Amniotic epithelial cell (primary cell): ENCODE measurements at places on chromosomes 2 and 18.
A peak's percentile ranks its signal among the peaks of the same experiment; 100 is the strongest.

- DNase-seq: no peak
Observed at GRCh38 chr2:80396276-80396675, 91.7 kb upstream of the LRRTM1 start.

DNA sequence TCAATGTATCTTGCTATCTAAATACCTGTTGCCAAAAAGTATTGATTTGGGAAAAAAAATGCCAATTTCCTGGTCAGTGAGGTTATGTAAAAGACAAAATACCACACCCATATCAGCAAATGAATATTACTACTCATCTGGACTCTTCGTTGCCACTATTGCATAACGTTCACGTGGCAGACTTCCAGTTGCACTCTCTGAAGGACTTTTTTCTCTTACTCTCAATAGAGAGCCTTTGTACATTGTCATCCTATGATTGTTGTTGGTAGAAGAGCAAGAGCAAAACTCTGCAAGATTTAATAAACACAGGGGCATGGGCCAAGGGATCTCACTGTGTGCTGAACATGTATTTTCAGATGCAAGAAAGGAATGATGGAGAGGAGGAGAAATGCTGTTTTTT, 689.8 kb downstream of the MBD2 start:
- DNase-seq: no peak

DNA sequence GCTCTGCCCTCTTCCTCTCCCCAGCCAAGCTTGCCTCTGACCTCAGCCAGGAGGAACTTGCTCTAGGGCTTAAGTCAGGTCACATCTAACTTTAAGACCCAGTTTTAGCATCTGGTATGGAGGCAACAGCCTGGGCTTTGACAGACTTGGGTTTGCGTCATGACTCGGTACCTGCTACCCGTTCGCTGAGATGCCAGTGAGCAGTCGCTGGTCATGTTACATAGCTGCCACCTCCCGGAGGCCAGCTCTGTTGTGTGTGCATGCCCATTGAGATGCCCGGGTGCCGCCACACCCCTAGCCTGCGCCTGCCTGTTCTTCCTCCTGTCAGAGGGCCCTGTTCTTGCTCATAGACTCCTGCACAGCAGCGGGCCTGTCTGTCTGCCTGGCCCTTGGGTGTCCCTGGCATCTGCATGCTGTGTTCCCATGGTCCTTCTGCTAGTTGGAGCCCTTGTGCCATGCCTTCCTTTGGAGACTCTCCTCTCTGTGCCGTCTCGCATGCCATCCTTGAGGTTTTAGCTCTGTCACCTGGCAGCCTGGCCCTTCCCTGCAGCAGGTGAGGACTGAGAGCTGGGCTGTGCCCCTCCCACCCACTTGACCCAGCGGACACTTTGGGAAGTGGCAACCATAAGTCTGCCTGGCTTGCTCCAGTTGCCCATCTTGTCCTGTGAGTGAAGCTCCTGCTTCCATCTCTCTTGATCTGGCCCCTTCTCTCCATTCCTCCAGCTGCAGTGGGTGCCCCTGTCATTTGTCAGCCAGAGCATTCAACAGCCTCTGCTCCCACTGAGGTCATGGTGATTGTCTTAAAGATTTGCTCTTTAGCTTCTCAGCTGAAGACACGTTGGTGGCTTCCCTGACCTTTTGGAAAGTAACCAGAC, 24.9 kb downstream of the ASAP2 start:
- no peak for DNase-seq

- DNase-seq: no peak
Observed at GRCh38 chr2:33788044-33788443, 188.9 kb upstream of the FAM98A start.

DNA sequence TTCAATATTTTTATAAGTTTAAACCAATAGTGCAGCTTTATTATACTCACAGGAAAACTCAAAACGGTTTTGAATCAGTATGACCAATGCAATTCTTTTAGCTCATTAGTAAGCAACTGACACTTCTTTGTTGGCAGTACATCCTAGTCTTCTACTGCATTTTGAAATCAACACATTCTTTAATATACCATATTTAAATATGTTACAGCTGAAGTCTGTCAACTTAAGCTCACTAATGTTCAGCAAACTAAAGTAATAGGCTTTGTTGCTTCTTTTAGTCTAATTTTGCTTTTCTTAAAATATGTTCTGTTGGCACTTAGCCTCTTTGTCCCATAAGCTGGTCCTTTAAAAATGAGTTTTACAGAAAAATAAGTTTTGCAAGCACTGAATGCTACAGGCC, 55.4 kb upstream of the CCBE1 start:
- no peak for DNase-seq

- DNase-seq: peak; percentile 90
Observed at GRCh38 chr2:152200565-152201465, 25.3 kb upstream of the STAM2 start.

- DNase-seq: peak; percentile 17
Observed at GRCh38 chr2:207091928-207092327, 73.8 kb downstream of the KLF7 start.

DNA sequence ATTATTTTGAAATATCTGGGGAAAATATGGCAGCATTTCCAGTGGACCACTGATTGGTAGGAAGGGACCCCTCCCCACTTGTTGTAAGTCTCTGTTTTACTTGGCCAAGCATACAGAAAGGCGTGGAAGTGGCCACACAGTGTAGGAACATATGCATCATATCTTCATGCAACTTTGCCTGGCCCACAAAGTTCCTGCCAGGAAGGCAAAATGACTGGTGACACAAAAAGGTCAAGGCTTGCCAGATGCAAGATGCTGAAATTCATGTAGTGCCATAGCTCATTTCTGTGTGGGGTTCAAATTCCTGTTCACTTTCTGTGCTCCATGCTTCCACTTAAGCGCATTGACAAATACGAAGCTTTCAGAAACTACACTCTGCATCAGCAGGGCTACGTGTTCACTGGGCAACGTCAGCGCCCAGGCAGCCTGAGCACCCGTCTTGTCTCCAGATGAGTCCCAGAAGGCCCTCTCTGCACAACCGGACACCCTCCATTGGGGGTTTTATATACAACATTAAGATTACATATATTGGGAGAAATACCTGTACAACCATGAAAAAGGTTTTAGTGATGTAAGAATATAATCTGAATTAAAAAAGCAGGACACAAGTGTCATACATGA, 3.6 kb downstream of the DYNC2LI1 start:
- no peak for DNase-seq

- DNase-seq: no peak
Observed at GRCh38 chr18:45510656-45511055, 104.6 kb upstream of the SLC14A2 start.

- DNase-seq: no peak
Observed at GRCh38 chr18:24086082-24086481, 52.8 kb upstream of the CABYR start.

DNA sequence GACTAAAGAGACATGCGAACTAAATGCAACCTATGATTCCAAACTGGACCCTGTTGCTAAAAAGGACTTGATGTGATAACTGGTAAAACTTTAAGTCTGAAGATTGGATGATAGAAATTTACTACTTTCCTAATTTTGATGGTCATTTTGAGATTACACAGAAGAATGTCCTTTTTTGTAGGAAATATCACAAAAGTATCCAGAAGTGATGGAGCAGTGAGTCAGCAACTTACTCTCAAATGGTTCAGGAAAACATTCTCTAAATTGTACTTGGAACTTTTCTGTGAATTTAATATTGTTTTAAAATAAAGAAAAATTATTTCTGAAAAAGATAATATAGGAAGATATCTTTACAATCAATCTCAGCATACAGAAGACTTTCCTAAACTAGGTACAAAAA, 19.9 kb downstream of the MBOAT2 start:
- DNase-seq: no peak

GRCh38 chr2:10028407-10028987, 14.9 kb upstream of the KLF11 start:
- DNase-seq: no peak

GRCh38 chr2:29864988-29865387, 56.4 kb downstream of the ALK start:
- no peak for DNase-seq

GRCh38 chr2:234411793-234412192, 85.1 kb downstream of the ARL4C start:
- DNase-seq: no peak

DNA sequence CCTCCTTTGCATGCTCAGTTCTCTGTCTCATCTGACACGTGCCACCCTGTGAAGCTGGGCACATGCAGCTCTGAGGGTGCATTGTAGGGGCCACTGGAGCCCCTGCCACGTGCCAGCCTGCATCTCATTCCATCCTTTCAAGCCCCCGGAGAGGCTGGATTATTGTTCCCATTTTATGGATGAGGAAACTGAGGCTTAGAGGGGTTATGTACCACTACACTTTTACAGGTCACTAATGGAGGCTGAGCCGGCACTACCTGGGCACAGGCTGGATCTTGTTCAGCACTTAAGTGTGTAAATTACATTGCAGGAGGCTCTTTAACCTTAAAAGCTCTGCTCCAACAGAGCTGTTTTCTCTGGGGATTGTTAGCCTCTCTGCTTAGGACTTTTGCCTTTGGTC, 47.5 kb downstream of the KCNIP3 start:
- DNase-seq: no peak

DNA sequence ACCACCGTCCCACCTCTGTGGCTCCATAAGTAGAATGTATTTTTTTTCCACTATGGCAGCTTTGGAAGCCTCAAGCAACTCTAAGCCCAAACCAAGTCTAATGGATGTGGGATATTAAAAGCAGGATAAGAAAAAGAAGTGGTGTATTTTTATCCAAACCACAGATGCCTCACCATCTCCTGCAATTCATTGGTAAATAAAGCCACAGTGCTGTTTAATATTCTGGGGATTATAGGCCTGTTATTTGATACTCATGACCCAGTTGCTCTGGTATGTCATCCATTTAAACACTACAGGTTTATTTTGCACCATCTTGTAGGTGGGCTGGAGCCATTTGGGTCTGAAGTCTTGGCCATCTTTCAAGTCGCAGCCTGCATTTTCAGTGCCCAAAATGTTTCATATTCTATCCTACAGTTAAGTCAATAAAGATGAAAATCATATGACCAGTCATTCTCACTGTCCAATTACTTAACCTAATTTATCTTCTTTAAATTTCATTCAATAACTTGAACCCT, 279.5 kb upstream of the EPHA4 start:
- no peak for DNase-seq

DNA sequence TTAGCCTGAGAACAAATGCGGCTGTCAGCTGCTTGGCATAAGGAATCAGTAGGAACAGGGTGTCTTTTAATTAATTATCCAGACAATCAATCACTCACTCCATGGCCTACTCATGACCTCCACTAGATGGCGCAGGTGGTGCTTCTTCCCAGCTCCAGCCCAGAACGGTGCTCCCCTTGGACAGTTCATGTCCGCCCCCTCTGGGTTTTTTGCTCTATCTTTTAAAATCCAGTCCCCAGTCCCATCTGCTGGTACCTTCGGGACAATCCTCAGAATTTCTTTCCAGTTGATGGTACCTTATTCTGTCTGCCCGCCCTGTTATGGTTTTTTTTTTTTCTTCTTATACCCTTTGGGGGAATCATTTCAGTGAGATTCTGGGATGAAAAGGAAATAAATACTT, 99.8 kb downstream of the CACNB4 start:
- DNase-seq: peak; percentile 37

- no peak for DNase-seq
Observed at GRCh38 chr2:209872675-209873074, 101.0 kb downstream of the UNC80 start.

DNA sequence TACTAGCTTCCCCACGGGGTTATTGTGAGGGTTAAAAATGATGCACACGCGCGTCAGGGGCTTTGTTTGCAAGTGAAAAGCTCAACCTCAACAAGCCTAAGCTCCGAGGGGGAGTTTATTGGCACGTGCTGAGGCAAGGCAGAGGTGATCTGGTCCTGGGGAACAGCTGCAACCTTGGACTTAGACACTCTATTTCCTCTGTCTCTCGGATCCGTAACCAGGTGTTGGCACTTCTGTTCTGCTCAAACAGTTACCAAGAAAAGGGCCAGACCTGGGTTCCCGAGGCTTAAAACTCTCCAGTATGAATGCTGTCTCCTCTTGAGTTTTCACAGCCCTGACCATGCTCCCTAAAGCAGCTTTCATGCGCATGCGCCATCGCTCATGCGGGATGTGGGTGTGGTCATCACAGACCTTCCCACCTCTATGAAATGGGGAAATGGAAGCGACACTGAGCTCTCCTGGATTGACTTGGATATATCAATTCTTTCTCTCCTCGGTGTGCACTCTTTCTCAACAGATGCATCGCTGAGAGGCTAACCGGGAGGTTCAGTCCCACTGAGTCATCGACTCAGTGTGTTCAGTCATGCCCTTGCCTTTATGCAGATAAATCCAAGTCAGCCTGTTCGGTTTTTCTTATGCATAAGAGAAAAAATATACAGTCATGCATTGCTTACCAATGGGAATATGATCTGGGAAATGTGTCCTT, 19.9 kb upstream of the RAB31 start:
- DNase-seq: peak; percentile 88

- no peak for DNase-seq
Observed at GRCh38 chr18:56825321-56825720, 174.2 kb downstream of the WDR7 start.
